NCI-H2081 (cell line): ENCODE measurements at places on chromosomes 5 and 9.

- DNase-seq = no peak
Measured at GRCh38 chr5:2897276-2897961, 145.9 kb upstream of the IRX2 start.

- DNase-seq = no peak
Measured at GRCh38 chr5:146254223-146254622, 50.8 kb downstream of the RBM27 start.

GRCh38 chr5:173163219-173163618 lies 18.9 kb downstream of the BNIP1 start:
- no peak for DNase-seq

DNA sequence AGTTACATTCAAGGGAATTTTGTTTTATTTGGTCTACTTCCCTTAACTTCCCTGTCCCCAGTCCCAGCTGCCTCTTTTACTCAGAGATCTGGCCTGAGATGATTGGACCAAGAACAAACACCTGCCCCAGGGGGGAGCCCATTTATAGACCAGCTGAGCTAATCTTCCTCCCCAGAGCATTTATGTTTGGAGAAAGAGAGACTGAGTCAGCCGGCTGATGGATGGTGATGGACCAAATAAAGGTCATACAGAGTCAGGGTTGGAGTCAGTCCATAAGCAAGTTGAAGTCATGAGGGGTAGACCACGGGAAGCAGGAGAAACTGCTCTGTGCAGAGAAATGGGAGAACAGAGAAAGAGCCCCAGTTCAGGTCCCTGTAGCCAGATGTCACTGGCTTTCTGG lies 77.7 kb downstream of the TMEM174 start:
- DNase-seq = no peak

DNA sequence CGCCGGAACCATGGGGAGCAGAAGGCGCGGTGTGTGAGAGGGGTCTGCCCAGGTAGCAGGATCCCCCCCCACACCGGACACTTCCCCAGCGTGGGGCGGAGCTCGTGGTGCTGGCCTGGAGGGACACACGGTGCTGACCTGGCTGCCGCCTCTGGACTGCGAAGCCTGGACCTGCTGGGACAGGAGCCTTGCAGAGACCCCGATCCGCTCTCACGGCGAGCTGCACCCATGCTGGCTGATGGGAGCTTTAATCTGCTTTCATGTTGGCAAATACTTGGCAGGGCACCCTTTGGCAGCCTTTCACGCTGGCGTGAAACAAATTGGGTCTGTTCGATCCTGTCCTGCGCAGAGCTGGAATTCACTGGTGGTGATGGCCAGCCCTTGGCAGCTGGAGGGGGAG lies 7.4 kb downstream of the NKD2 start:
- no peak for DNase-seq

DNA sequence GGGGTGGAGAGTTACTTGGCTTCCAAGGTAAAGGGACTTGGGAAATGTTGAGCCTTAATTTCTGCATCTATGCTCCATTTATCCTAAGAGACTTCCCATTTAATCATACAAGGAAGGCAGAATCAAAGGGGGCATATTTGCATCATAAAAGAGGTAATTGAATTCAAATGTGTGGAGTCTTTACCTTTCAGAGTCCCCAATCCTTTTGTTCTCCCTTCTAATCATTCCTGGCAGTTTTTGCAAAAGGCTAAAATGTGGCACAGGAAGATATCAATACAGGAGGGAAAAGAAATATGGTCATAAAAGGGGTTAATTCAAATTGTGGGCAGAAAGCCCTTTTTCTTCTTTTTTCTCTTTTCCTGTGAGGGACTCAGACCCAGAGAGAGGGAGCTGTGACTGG lies 69.5 kb downstream of the SFXN1 start:
- no peak for DNase-seq

- no peak for DNase-seq
Measured at GRCh38 chr9:17635115-17635890, 56.4 kb downstream of the SH3GL2 start.

- no peak for DNase-seq
Measured at GRCh38 chr5:78003919-78004318, 227.8 kb upstream of the TBCA start.

DNA sequence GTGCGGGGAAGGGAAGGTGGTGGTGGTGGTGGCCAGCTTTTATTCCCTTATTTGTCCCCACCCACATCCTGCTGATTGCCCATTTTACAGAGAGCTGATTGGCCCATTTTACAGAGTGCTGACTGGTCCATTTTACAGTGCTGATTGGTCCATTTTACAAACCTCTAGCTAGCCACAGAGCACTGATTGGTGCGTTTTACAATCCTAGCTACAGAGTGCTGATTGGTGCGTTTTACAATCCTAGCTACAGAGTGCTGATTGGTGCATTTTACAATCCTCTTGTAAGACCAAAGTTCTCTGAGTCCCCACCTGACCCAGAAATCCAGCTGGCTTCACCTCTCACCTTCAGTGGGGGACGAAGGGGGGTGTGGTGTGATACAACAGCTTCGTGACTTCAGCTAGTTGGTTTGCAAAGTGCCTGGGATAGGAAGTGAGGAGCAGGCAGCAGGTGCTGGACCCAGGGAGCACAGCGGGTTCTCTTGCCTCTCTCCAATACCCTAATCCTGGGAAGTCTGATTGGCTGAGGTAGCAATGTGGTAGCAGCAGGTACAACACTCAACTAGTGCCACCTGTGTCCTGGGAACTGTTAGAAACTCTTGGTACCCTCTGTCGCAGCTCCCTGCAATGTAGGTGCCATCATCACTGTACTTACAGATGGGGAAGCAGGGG lies 92.1 kb downstream of the BARX1 start:
- DNase-seq = no peak

- peak; percentile 86 for DNase-seq
Measured at GRCh38 chr9:81595887-81596543, 93.3 kb downstream of the TLE1 start.

GRCh38 chr9:119088002-119088547 lies 281.2 kb downstream of the BRINP1 start:
- DNase-seq = peak; percentile 73

DNA sequence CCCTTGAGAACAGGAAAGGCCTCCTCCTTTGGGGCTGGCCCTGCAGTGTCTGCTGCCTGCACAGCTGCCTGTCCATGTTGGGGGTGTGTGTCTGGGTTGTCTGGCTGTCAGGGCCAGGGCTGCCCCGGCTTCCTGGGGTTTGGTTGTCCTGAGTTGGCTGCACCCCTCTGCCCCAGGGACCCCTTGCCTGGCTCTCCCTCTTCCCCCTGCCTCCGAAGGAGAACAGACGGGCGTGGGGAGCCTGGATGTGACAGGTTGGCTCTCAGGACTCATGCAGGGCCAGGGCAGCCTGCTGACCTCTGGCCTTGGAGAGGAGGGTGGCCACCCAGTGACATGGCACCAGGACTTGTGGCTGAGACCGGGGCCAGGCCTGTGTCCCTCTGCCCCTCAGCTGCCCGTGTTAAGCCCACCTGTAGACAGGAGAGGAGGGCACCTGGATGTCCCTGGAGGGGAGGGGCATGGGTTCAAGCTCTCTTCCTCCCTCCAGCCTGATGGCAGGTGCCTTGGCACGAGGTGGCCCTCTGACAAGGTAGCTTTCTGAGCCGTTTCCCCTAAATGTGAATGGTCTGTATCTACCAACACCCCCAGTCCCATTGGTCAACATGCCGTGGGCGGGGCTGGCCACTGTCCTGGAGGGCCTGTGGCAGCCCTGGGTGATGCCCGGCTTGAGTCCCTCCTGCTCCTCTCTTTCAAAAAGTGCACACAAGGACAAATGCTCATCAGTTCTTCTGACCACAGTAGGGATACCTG lies 34.9 kb downstream of the WNK2 start:
- DNase-seq = no peak

DNA sequence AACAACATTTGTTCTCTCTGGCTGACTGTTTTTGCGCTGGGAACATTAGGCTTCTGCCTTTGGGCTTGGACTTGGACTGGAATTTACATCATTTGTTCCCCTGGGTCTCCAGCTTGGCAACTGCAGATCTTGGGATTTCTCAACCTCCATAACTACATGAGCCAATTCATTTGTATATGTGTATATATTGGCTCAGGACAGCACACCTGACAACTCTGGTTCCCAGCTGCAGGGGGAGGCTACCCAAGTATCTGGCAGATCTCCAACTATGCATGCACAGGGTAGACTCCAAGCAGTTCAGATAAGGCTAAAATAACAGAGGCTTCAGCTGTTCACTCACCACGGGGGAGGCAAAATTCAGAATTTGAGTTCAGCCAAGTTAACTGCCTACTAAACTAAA lies 31.6 kb upstream of the F2RL1 start:
- DNase-seq = no peak

GRCh38 chr9:24708814-24709213 lies 163.1 kb upstream of the IZUMO3 start:
- no peak for DNase-seq

DNA sequence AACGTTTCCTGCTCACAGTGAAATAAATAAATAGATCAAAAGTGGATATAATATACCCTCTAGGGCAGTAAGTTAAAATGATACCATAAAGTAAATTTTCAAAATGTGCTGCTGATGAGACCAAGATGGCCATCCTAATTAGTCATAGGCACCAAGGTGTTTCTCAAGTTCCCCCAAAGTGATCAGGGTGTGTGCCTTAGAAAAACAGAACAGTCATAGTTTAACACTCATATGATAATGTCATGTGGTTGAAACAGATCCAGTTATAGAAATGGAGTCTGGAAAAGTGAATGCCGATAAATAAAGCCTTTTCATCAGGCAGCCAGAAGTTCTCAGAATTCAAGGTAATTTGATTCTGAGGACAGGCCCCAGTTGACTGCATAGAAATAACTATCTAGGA lies 161.5 kb upstream of the CDKN2B start:
- DNase-seq = no peak

- DNase-seq = no peak
Measured at GRCh38 chr5:149382517-149383220, 3.6 kb upstream of the IL17B start.

DNA sequence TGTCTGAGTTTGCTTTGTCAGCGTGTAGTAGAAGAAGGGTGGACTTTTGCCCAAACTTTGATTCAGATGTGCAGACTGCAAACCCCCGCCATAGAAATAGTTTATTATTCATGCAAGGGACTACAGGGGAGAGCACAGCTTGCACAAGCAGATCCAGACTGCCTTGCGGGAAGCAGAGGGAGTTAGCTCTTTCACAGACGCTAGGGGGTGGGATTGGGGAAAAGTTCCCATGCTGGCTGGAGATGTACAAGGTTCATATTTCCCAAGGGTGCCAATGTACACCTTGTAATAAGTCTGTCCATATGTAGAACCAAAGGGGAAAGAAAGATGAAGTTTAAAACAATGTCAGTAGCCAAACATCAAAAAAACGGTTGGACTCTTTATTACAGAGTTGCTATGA lies 749.7 kb upstream of the COX7C start:
- no peak for DNase-seq

DNA sequence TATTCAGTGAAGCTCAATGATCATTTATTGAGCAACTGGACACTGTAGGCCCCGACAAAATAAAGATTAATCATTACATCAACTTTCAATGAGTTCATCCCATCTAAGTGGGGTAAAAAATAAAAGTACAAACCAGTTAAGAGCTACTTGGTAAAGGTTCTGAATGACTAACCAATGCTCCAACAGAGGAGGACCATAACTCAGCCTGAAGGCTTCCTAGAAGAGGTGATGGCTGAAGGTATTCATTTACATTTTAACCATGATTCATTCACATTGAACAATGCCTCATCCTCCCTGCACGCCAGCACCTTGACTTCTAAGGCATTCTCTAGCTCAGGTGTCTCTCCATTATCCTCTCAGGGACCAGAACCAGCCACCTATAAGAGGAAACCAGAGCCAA lies 201.4 kb downstream of the ZNF462 start:
- DNase-seq = no peak

DNA sequence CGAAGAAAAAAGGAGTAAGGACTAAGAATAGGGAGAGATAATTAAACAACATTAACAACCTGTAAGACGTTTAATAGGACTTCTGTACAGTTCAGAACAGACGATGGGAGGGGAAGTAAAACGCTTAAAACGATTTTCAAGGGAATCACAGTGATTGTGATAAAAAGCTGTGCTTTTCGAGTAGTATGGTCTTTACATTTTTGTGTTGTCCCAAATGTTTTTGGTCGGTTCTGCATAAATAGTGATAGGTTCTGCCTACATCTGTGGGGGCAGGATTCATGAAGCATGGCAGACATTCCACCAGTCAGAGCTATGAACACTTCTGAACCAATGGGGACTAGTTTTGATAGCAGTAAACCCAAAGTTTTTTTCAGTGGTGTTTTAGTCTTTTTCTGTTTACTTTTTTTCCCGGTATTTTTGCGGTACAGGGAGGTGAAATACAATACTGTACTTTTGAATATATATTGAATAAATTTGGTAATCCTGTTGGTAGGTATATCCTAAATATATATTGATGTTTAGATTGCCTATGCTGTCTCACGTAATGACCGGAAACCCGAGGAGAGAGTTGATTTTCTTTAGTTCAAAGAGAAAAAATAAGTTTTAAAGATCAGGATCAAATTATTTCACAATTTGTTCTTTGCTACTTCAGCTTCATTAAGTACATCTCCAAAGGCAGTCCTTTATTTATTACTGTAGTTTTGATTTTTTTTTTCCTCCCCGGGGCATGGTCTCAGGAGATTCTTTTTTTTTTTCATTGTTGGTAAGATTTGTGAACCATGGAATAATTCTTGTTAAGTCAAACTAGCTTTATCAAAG lies 1.3 kb downstream of the ERBIN start:
- no peak for DNase-seq

- no peak for DNase-seq
Measured at GRCh38 chr5:23446424-23446823, 61.0 kb upstream of the PRDM9 start.

DNA sequence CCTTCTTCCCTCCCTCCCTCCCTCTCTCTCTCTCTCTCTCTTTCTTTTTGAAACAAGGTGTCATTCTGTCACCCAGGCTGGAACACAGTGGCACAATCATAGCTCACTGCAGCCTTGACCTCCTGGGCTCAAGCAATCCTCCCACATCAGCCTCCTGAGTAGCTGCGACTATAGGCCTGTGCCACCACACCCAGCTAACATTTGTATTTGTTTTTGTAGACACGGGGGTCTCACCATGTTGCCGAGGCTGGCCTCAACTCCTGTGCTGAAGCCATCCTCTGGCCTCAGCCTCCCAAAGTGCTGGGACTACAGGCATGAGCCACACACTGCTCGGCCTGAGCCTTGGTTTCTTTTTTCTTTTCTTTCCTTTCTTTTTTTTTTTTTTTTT lies 45.8 kb downstream of the PLPP7 start:
- DNase-seq = no peak

- DNase-seq = peak; percentile 90
Measured at GRCh38 chr5:34684281-34684979, 28.3 kb downstream of the RAI14 start.

- DNase-seq = no peak
Measured at GRCh38 chr5:159518371-159518770, 188.1 kb upstream of the IL12B start.
